ENCODE measurements at places on chromosomes 6 and 20. TPM values are rescaled to one million over a fixed set of nuclear protein-coding genes. Genes with fewer than 3 reads are reported as not detected.

GRCh38 chr6:25070547-25071366 lies 135.0 kb upstream of the RIPOR2 start:
- peak; percentile 72 for DNase-seq

DNA sequence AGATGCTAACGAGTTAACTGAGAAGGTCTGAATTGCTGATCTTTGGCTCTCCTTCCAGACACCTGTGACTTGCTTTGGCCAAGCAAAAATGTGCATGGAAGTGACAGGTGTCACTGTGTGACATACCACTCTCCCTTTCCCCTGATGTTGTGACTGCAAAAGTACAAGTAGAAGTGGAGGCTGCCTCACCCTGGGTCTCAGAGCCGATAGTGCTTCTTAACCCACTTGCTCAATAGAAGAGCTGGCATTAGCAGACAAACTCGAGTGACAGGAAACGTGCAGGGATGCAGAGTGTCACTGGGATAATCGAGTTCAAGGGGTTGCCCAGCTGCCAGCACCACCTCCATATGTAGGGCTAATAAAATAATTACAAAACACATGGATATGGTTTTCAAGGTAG lies 16.4 kb upstream of the SPO11 start:
- DNase-seq = no peak

GRCh38 chr20:26208296-26209091 lies 511.8 kb upstream of the ZNF337 start:
- DNase-seq = no peak

GRCh38 chr6:70376628-70377027 lies 36.7 kb upstream of the FAM135A start:
- DNase-seq = no peak

DNA sequence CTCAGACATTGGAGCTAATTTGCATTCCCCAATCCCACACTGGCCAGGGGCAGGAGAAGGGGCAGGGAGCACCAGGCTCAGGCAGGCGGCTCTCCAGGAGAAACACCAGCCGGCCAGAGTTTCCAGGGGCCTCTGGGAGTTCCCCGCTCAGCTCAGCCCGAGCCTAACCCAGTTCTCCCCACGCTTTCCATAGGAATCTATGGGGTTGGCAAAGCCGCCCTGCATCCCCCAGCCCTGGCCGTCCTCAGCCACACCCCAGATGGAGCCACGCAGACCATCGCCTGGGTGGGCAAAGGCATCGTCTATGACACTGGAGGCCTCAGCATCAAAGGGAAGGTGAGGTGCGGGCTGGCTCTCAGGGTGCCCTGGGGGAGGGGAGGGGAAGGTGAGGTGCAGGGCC lies 8.2 kb downstream of the NPEPL1 start:
- DNase-seq = no peak

DNA sequence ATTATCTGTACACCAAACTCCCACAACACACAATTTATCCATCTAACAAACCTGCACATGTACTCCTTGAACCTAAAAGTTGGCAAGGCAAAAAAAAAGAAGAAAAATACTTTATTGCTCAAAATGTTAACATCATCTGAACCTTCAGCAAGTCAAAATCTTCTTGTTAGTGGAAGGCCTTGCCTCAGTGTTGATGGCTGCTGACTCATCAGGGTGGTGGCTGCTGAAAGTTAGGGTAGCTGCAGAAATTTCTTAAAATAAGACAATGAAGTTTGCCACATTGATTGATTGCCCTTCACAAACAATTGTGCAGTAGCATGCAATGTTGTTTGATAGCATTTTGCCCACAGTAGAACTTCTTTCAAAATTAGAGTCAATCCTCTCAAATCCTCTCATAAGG lies 2.7 kb upstream of the WFDC11 start:
- DNase-seq = no peak

The SLC9A8 gene
- polyA plus RNA-seq = 3.2 TPM

- DNase-seq = peak; percentile 59
Measured at GRCh38 chr6:15444081-15444731, 198.3 kb downstream of the JARID2 start.

DNA sequence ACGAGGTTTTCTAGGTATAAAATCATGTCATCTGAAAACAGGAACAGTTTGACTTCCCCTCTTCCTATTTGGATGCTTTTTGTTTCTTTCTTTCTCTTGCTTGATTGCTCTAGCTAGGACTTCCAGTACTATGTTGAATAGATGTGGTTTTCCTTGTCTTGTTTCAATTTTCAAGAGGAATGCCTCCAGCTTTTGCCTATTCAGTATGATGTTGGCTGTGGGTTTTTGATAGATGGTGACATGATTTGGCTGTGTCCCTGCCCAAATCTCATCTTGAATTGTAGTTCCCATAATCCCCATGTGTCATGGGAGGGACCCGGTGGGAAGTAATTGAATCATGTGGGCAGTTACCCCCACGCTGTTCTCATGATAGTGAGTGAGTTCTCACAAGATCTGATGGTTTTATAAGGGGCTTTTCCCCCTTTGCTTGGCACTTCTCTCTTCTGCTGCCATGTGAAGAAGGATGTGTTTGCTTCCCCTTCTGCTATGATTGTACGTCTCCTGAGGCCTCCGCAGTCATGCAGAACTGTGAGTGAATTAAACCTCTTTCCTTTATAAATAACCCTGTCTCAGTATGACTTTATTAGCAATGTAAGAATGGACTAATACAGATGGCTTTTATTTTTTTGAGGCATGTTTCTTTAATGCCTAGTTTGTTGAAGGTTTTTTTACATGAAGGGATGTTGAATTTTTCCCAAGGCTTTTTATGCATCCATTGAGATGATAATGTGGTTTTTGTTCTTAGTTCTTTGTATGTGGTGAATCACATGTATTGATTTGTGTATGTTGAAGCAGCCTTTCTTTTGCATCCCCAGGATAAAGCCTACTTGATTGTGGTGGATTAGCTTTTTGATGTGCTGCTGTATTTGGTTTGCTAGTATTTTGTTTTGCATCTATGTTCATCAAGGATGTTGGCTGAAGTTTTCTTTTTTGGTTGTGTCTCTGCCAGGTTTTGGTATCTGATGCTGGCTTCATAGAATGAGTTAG lies 239.1 kb downstream of the THBS2 start:
- no peak for DNase-seq

The APOBEC2 gene
- polyA plus RNA-seq = not detected

- DNase-seq = no peak
Measured at GRCh38 chr6:45664707-45665106, 287.0 kb upstream of the SUPT3H start.

The SLC35F1 gene
- 0.07 TPM for polyA plus RNA-seq

The NKAPL gene
- 0.52 TPM for polyA plus RNA-seq
